Inflammatory macrophage treated with lipopolysaccharide for 4 hours (primary cell): ENCODE measurements at places on chromosomes 1 and 21.

DNA sequence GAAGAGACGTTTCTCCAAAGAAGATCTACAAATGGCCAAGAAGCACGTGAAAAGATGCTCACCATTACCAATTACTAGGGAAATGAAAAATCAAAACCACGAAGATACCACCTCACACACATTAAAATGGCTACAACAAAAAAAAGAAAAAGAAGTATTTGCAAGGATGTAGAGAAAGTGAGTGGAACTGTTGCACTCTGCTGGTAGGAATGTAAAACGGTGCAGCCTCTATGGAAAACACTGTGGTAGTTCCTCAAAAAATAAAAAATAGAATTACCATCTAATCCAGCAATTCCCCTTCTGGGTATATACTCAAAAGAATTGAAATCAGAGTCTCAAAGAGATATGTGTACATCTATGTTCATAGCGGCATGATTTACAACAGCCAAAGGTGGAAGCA is 115.4 kb upstream of the EDN2 start:
- DNase-seq = no peak

DNA sequence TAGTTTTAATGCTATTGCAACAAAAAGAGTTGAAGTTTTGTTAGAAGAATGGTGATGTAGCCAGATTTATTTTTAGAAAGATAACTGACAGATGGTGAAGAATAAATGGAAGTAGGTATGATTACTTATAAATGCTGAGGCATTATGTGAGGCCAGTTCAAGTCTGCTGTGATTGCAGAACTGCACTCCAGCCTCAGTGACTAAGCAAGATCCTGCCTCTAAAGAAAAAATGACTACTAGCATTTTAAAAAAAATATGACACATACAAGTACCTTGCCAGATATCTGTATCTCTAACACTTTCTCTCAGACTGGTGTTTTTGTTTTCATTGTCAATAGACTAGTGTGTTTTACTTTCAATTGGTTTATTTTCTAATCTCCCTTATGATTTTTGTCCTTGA is 1242.4 kb upstream of the ADGRL4 start:
- DNase-seq = no peak

DNA sequence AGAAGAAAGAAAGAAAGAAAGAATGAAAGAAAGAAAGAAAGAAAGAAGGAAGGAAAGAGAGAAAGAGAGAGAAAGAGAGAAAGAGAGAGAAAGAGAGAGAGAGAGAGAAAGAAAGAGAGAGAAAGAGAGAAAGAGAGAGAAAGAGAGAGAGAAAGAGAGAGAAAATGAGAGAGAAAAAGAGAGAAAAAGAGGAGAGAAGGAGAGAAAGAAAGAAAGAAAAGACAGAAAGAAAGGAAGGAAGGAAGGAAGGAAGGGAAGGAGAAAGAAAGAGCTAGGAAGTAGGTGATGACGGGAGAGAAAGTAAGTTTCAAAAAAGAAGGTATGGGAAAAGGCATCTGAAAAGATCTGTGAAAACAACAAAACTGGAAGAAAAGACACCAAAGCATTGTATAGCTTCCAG is 72.0 kb downstream of the GRIK1 start:
- DNase-seq = no peak

- no peak for DNase-seq
Observed at GRCh38 chr1:25869909-25870606, 5.5 kb downstream of the PAQR7 start.

DNA sequence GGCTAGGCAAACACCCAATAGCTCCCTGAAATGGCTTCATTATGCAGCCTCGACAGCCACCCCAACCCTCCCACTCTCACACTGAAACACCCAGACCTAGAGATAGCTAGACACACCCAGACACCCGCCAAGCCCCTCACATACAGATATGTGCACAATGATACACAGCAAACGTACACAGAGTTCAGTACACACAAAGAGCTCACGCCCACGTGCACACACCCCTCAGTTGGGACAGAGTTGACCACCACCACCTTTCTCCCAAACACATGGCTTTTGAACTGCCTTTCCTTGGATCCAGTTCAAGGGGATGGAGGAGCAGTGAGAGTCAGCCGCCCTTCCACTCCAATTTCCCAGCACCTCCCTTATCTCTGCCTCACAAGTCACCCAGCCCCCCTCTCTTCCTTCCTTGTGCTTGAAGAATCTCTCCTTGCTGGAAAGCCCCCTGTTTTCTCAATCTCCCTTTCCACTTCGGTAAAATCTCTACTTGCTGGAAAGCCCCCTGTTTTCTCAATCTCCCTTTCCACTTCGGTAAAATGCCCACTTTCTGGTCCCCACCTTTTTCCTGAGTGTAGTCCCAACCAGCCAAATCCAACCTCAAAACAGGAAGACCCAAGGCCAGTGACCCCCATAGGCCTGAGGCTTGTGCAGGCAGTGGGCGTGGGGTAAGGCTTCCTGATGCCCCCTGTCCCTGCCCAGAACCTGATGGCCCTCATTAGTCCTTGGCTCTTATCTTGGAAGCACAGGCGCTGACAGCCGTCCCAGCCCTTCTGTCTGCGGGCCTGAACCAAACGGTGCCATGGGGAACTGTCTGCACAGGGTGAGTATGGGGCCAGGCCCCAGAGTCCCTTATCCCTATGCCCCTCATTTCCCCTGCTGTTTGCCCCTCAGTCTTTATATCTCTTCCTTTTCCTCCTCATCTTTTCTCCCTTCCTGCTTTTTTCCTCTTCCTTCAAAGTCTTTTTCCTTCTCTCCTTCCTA is at the start of gene ACKR1:
Gene ACKR1, plus strand, starts transcription at position 715 of the 981 bp plus-strand sequence. Its CDS starts 85 bp downstream, at position 800.
- no peak for DNase-seq

GRCh38 chr1:207334337-207334736 is 12.9 kb downstream of the CD55 start:
- no peak for DNase-seq

DNA sequence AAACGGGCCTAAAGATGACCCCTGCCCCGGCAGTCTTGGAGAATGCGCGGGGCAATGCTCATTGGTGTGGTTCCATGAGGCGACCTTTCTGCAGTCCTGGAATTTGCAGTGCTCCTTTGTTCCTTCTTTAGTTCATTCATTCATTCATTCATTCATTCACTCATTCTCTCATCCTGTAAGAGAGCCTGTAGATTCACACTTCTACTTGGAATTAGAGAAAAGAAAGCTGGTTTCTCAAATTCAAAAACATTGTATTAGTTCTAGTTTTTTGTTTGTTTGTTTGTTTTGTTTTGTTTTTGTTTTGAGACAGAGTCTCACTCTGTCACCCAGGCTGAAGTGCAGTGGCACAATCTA is 31.6 kb downstream of the PAX7 start:
- DNase-seq = no peak

GRCh38 chr1:94284476-94284875 is 47.1 kb upstream of the ARHGAP29 start:
- DNase-seq = no peak

DNA sequence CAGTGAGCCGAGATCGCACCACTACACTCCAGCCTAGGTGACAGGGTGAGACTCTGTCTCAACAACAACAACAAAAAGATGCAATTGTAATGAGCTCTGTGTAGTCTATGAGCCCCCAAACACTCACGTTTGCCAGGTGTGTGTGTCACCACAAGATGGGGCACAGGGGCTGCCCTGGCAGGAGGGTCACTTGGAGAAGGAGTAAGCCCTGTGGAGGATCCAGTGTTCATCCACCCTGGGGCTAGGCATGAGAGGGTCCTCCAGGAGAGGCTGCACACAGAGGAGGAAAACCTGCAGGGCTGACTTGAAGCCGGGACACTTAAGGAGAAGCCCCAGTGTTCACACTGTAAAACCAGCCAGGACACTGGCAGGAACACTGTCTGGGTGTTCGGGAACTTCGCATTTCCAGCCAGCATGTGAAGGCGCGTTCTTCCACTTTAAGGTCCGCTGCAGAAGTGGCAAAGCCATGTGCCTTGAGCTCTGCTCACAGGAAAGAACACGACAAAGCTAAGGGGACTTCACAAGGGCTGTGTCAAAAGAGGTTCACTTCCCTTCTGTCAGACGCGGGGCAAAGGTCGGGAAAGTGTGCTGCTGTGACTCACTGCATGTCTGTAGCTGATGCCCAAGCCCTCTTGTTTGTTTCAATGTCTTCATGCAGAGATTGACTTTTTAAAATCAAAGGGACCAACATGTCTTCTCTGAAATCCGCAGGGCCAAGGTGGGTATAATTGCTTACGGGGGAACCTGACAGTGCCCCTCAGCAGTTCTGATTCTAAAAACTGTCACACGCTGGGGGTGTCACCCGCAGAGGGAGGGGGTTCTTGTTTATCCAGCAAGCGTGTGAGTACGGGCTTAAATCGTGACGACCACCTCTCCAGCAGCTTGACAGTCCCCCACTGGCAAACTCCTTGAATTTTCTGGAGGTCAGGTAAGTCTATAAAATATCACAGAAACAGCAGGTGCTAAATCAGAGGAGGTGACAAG is 102.8 kb downstream of the RIPK4 start:
- peak; percentile 96 for DNase-seq

DNA sequence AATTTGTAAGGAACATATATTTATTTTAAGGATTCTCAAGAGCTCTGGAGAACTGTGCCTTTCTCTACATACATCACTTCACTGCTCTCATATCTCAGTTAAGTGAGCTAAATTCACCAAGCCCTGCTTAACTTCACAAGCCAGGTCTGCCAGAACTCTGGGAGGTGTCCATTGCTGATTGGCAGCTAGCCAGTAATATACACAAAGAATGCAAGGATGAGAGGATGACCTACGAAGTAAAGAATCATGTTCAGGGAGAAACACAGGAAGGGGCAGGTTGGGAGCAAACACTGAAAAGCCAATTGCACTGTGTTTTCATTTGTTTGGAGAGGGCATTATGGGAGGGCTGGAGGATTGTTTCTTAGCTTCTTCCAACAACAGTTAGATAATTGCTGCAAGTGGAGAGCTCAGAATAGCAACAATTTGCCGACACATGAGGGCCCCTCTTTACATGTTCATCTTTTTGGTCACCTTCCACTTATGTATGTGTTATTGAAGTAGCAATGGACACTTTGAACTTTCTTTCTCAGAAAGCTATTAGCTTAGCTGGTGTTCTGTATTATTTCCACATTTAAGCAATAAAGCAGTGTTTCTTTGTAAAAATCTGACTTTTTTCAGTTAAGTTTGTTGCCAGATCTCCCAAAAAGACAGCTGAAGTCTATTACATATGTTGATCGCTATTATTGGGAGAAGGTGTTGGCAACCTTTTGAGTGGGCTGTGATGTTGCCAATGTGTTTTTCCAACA is 254.8 kb downstream of the LTN1 start:
- no peak for DNase-seq

DNA sequence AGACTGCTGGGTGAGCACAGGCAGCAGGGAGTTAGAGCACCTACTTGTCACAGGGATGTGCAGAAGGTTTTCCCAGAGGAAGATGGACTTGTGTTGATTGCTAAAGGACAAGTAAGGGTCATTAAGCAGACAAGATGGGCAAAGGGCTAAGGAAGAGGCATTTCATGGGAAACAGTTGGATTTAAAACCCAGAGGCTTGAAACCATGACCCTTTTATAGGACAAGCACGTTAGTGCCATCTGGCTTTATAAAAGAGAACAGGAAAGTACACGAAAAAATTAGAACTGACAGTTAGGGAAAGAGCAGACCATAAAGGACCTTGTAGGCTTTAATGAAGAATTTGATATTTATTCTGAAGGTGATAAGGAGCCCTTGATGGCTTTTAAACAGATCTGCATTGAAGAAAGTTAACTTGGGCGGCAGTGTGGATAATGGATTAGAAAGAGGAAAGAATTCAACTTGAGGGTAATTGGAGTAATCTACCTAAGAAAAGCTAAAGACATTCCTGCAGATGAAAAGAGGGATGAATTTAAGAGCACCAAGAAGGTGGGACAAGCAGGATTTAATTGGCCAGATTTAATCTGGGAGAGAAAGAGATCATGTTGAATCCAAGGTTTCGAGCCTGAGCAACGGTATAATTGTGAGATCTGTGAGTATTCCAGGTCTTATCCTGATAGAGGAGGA is 68.6 kb downstream of the ZC3H11B start:
- no peak for DNase-seq

GRCh38 chr1:193181985-193182384 is 4.4 kb downstream of the B3GALT2 start:
- no peak for DNase-seq

DNA sequence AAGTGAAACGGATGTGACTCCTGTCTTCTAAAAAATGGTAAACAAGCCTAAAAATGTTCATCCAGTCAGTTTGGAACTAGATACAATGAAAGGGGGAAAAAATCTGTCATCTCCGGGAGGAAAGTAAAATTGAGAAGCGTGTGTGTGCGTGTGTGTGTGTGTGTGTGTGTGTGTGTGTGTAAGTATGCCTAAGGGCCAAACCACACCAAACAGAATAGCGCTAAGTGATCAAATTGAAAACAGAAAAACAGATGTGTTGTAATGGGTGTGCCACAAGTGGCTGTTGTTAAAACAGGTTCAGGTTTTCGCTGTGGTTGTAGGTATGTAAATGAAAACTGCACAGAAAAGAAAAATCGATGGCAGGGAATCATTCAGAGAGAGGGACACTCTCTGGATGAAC is 106.7 kb downstream of the RNF220 start:
- no peak for DNase-seq

GRCh38 chr1:33273961-33274371 is 17.7 kb downstream of the ZNF362 start:
- no peak for DNase-seq

DNA sequence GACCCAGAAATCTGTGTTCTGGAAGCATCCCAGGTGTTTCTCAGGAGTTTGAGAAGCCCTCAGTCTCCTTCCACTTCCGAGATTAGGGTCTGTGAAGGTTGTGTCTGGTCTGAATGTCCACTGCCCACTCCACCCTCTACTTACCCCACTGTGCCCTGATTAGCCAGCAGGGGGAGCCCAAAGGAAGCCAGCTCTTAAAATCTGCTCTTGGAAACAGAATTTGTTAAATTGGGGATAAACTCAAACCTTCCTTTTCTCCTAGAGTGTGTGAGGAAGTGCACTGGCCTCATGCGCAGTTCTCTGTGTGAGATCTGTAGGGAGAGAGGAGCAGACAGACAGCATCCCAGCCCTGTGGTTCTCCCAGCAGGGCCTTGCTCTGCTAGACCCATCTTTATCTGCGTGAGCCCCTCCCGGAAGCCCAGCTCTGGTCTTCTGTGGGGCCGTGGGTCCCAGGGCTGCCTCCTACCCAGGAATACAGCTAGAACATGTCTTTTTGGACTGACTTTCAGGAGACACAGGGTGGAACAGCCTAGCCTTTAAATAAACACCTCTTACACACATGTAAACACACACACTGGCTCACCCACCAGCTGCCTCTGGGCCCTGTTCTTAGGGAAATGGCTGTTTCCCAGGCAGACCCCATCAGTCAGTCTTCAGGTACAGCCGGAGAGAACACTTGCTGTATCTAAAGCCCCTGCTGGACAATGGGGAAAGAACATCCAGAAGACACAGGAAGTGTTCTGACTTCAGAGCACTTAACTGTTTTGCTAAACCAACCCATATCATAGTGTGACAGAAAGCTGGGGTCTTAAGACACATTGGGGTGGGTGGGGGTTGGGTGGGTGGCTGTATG is 52.2 kb downstream of the SMYD2 start:
- DNase-seq = peak; percentile 15

- peak; percentile 7 for DNase-seq
Observed at GRCh38 chr1:26234644-26235370, 807 bp downstream of the CEP85 start.

- DNase-seq = no peak
Observed at GRCh38 chr21:8989261-8989711, 1532.1 kb upstream of the TPTE start.
